ENCODE measurements at places on chromosomes 11 and 22. TPM values are rescaled to one million over a fixed set of nuclear protein-coding genes. Genes with fewer than 3 reads are reported as not detected.

The WEE1 gene
- 35.1 TPM for total RNA-seq

- DNase-seq = no peak
Measured at GRCh38 chr11:96241331-96241841, 101.6 kb downstream of the MAML2 start.

DNA sequence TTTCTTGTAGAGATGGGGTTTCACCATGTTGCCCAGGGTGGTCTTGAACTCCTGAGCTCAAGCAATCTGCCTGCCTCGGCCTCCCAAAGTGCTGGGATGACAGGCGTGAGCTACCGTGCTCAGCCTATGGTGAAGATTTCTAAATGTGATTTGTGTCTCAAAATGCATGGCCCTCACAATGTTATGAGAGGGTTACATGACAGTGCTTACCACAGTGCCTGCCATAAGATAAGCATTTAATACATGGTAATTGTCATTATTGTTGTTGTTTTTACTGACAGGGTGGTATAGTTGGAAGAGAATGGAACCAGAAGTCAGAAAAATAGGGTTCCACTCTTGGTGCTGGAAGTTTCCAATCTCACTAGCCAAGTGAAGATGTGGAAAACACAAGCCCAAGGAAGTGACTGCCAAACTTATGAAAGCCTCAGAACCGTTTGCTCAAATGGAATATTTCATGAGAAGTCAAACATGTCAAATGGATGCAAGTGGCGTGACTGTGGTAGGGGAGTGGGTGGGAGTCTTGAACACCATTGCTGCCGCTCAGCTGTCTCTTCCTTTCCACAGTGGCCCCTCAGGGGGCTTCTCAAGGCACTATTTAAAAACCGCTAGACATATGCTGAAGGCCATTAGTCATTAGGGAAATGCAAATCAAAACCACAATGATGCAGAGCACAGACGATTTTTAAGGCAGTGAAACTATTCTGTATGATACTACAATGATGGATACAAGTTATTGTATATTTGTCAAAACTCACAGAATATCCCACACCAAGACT lies 29.1 kb upstream of the LMO2 start:
- no peak for DNase-seq

- no peak for DNase-seq
Measured at GRCh38 chr11:58222721-58223120, 6.0 kb downstream of the OR10Q1 start.

Measured in dermis blood vessel endothelial cell (primary cell).